ENCODE measurements at places on chromosomes 6 and 20.

DNA sequence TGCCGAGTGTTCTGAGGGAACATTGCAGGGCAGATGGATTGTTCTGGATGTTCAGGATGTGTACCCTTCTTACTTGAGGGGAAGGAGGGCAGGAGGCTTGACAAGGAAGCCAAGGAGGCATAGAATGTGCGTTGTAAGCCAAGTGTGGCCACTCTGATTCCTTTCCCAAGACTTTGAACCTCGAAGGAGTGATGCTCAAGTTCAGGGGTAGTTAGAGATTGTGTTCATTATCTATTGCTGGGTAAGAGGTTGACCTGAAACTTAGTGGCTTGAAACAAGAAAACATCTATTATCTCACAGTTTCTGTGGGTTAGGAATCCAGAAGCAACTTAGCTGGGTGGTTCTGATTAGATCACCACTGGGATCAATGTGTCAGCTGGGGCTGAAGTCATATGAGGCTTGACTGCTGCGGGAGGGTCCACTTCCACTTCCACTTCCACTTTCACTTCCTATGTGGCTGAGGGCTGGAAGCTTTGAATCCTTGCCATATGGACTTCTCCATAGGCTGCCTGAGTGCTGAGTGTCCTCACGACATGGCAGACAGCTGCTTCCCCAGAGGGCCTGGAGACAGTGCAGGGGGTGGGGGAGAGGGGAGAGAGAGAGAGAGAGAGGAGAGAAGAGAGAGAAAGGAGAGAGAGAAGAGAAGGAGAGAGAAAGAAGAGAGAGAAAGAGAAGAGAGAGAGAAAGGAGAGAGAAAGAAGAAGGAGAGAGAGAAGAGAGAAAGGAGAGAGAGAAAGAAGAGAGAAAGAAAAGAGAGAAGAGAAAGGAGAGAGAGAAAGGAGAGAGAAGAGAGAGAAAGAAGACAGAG is 6.9 kb upstream of the CD40 start:
- H3K36me3 ChIP-seq = no peaks in the 10 kb centered on the region
- H3K27me3 ChIP-seq = peaks cover 14% of the 10 kb centered on the region
- no peaks in the 10 kb centered on the region for H3K4me1 ChIP-seq
- H3K4me3 ChIP-seq = no peak overlapping the region
- no peak overlapping the region for H3K27ac ChIP-seq
- peak; percentile 35 for DNase-seq

- DNase-seq = no peak
- no peaks in the 10 kb centered on the region for H3K4me1 ChIP-seq
- no peak overlapping the region for H3K4me3 ChIP-seq
- no peaks in the 10 kb centered on the region for H3K27me3 ChIP-seq
- no peak overlapping the region for H3K27ac ChIP-seq
These were observed 104.7 kb upstream of the SGK1 start for GRCh38 chr6:134422426-134423231.

DNA sequence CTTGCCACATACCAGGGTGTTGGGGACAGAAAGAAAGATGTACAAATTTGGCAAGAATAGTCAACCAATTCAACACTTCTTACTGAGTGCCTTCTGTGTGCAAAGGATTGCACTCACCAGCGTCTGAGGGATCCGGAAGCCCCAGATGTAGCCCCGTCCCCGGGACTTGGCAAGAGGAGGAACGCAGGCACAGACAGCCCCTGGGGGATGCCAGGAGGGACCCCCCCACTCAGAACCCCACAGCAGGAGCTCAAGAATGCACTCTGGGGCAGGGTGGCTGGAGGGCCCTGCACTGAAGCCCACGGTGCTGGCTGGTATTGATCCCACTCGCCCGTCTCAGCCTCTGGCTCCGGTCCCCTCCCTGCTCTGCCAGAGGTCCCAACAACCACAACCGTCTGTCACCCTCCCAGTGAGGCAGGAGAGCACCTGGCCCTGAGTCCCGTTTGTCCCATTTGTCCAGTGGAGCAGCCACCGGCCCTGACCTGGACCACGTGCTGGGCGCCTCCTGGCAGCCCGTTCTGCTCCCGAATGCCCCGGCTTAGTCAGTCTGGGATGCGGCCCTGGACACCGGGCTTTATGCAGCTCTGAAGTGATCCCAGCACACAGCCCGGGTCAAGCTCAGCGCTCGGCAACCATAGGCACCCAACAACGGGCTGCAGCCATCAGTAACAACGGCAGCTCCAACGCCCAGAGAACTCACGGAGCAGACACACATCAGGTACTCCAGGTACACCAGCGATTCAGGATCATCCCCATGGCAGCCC is 128.7 kb downstream of the DLL1 start:
- no peak overlapping the region for H3K27ac ChIP-seq
- no peaks in the 10 kb centered on the region for H3K36me3 ChIP-seq
- DNase-seq = no peak
- no peaks in the 10 kb centered on the region for H3K27me3 ChIP-seq
- H3K4me3 ChIP-seq = no peak overlapping the region
- H3K4me1 ChIP-seq = peaks cover 17% of the 10 kb centered on the region

DNA sequence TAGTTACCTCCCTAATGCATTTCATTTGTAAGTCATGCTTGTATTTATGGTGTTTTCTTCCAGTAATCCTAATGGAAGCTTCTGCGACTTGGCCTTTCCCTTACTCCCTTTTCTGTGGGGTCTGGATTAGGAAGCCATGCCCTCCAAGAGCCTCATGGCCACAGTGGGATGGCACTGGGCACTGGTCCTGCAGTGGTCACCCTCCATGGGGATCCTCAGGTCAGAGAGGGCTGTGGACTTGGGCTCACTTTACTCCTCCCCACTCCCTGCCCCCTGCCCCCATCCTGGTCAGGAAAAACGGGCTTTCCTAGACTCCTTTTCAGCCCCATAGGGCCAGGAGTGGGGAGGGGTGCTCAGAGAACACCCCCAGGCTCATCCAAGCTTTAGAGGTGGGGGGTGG is 49.9 kb downstream of the EBF4 start:
- H3K27me3 ChIP-seq = no peaks in the 10 kb centered on the region
- no peak overlapping the region for H3K4me3 ChIP-seq
- peaks cover 25% of the 10 kb centered on the region for H3K4me1 ChIP-seq
- H3K27ac ChIP-seq = no peak overlapping the region

DNA sequence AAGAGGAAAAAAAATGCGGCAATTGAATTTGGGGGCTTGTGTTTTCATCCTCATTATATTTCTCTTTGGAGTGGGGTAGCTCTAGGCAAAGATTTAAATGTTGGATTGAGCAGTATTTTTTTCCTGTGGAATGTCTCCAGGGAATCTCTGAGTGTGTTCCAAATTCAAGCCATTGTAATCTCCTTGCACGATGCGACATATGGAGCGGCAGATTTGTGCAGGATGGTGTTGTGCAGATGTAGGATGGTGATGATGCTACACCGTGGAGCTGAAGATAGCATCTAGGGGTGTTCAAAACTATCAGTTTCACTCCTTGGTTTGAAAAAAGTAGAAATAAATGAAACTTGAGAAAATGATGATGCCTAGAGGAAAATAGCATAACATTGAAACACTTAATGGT is 777.5 kb upstream of the EPHA7 start:
- H3K36me3 ChIP-seq = no peaks in the 10 kb centered on the region
- H3K27ac ChIP-seq = no peak overlapping the region
- H3K4me1 ChIP-seq = no peaks in the 10 kb centered on the region

- peaks cover 15% of the 10 kb centered on the region for H3K36me3 ChIP-seq
- no peaks in the 10 kb centered on the region for H3K27me3 ChIP-seq
- H3K4me1 ChIP-seq = peaks cover 10% of the 10 kb centered on the region
- H3K4me3 ChIP-seq = no peak overlapping the region
- peak; percentile 67 for DNase-seq
These were observed 125.4 kb downstream of the HIVEP1 start for GRCh38 chr6:12137480-12137879.

DNA sequence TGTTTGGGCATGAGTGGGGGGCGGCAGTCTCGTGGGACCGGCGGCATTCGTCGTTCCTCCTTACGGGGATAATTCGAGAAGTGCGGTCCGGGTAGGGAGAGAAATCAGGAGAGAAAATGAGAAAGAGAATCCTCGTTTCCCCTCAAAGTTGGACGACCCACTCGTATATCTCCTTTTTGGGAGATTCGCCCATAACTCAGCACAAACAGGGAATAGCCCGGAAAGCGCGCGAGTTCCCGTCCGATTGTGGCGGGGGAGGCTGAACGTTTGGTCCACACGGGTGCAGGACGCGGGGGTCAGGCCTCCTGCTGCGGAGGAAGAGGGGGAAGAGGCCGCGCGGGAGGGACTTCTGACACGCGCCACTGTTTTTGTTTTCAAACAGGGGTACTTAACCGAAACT is 42.4 kb downstream of the POPDC3 start:
- H3K27me3 ChIP-seq = peaks cover 27% of the 10 kb centered on the region
- H3K4me3 ChIP-seq = peak overlapping the region; percentile 30
- H3K36me3 ChIP-seq = no peaks in the 10 kb centered on the region
- peaks cover 17% of the 10 kb centered on the region for H3K4me1 ChIP-seq

GRCh38 chr20:11389186-11389585 is 528.5 kb upstream of the BTBD3 start:
- H3K27ac ChIP-seq = no peak overlapping the region
- no peak for DNase-seq
- no peaks in the 10 kb centered on the region for H3K27me3 ChIP-seq
- H3K36me3 ChIP-seq = no peaks in the 10 kb centered on the region
- H3K4me3 ChIP-seq = no peak overlapping the region

GRCh38 chr6:37665304-37665703 is 32.4 kb downstream of the MDGA1 start:
- H3K4me1 ChIP-seq = peaks cover 7% of the 10 kb centered on the region
- peaks cover 5% of the 10 kb centered on the region for H3K27me3 ChIP-seq
- H3K27ac ChIP-seq = no peak overlapping the region
- DNase-seq = no peak
- H3K36me3 ChIP-seq = no peaks in the 10 kb centered on the region
- no peak overlapping the region for H3K4me3 ChIP-seq

DNA sequence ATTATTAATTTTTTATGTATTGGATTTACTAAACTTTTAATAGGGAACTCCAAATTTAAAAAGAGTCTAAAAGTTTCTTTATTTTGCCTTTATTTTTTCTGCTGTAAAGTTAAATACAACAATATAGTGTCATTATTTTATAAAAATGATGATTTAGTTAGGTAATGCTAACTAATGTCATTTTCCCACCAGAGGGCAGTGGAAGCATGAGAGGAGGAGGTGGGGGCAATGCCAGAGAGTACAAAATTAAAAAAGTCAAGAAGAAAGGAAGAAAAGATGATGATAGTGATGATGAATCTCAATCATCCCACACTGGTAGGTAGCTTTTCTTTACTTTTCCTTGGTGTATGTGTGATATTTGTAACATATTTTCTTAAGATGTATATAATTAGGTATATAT is 20.2 kb upstream of the FHL5 start:
- H3K4me3 ChIP-seq = no peak overlapping the region
- H3K4me1 ChIP-seq = no peaks in the 10 kb centered on the region
- peaks cover 64% of the 10 kb centered on the region for H3K36me3 ChIP-seq
- DNase-seq = peak; percentile 44
- H3K27ac ChIP-seq = no peak overlapping the region

- H3K4me3 ChIP-seq = no peak overlapping the region
- peak; percentile 27 for DNase-seq
- H3K27ac ChIP-seq = no peak overlapping the region
These were observed 74.1 kb upstream of the TOX2 start for GRCh38 chr20:43840382-43841070.

DNA sequence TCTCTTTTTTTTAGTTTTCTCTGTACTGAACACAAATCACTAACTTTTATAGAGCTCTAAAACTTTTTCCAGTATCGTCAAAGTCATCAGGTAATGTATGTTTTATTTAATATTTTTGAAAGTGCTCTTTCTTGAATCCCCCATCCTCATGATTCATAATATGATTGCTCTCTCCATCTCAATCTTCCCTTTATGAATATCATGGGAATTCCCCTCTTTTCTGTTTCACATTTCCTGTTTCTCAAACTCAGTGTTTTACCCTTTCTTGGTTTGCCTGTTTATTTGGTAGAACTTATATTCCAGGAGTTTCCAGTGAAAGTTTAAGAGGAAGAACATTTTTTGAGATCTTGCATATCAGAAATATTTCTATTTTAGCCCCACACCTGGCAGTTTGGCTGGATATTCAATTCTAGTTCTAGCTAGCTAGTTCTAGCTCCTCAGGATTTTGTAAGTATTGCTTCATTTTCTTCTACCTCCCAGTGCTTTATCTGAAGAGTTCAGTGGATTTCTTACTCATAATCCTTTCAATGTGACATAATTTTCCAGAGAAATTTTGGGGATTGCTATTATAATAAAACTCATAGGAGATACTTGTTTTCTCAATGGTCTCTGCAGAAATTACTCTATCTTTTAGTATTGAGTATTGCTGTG is 6.1 kb upstream of the C6orf58 start:
- no peaks in the 10 kb centered on the region for H3K4me1 ChIP-seq
- no peak for DNase-seq
- H3K27ac ChIP-seq = no peak overlapping the region
- H3K27me3 ChIP-seq = no peaks in the 10 kb centered on the region
- H3K4me3 ChIP-seq = no peak overlapping the region

DNA sequence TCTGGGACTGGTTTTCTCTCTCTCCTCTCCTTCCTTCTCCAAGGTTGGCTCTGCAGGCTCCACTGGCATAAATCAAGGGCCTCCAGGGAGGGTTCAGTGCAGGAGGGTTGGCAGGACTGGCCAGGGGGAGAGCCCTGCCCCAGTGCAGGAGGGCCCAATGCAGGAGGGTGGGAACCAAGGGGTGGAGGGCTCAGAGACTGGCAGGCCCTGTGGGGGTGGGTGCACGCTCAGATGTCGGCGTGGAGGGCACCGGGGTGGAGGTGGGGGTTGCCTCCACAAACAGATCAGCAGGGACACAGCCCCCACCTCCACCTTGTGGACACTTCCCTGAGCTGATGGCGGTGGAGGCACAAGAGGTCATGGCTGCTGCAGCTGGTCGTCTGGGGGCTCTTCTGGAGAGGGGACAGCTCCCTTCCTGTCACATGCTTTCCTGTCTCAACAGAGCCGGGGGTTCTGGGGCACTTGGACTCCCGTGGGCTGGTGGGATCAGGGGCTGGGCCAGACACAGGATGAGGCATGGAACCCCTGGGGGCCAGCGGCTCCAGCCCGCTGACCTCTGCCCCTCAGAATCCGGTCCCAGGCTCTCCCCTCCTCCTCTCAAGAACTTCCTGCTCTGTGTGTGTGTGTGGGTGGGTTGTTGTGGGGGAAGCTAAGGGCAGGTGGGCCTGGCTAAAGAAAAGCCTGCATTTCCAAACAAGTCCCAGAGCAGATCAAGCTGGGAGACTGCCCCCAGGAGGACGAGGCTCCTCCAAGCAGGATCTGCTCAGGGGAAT is 2.7 kb upstream of the ABHD16B start:
- no peak for DNase-seq
- H3K4me3 ChIP-seq = peak overlapping the region; percentile 36
- no peaks in the 10 kb centered on the region for H3K36me3 ChIP-seq
- peak overlapping the region; percentile 15 for H3K27ac ChIP-seq
- H3K27me3 ChIP-seq = no peaks in the 10 kb centered on the region
- H3K4me1 ChIP-seq = peaks cover 78% of the 10 kb centered on the region

GRCh38 chr6:183668-184067 is 108.6 kb upstream of the DUSP22 start:
- no peak overlapping the region for H3K27ac ChIP-seq
- no peak for DNase-seq
- H3K4me3 ChIP-seq = no peak overlapping the region
- H3K27me3 ChIP-seq = no peaks in the 10 kb centered on the region
- H3K4me1 ChIP-seq = peaks cover 6% of the 10 kb centered on the region
- H3K36me3 ChIP-seq = no peaks in the 10 kb centered on the region

Measured in common myeloid progenitor, CD34-positive (primary cell).